Activated CD4-positive, alpha-beta T cell treated with anti-CD3 and anti-CD28 coated beads, Interleukin-2, amount 50 U/mL, for 48 hours (primary cell): ENCODE measurements at places on chromosomes 2 and 18.

DNA sequence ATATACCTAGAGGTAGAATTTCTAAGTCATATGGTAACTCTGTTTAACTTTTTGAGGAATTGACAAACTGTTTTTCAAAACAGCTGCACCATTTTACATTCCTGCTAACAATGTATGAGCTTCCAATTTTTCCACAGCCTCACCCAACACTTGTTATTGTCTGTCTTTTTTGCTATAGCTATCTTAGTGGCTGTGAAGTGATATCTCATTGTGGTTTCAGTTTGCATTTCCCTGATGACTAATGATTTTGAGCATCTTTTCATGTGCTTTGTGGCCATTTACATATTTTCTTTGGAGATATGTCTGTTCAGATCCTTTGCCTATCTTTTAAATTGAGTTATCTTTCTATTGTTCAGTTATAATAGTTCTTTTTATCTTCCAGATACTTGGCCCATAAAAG lies 273.8 kb downstream of the AGPS start:
- no peak for DNase-seq

DNA sequence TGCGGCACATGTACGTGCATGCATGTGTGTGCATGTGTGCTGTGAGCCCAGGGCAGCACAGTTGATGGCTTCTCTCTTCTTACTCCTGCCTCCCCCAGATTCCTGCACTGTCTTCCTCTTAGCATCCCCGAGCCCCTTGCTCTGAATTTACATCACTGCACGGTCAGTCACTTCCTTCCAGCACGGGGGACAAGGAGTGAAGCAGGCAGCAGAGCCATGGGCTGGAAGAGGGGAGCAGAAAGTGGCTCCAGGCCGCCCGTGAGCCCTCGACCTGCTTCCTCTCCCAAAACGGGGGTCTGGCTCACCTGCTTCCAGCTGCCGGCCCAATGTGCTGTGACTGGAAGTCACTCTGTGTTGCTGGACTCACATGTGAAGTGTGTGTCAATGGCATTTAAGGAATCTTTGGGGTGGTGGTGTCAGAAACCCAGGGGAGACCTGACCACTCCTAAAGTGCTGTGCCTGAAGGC lies 106.1 kb downstream of the FAM210A start:
- DNase-seq, result no peak

DNA sequence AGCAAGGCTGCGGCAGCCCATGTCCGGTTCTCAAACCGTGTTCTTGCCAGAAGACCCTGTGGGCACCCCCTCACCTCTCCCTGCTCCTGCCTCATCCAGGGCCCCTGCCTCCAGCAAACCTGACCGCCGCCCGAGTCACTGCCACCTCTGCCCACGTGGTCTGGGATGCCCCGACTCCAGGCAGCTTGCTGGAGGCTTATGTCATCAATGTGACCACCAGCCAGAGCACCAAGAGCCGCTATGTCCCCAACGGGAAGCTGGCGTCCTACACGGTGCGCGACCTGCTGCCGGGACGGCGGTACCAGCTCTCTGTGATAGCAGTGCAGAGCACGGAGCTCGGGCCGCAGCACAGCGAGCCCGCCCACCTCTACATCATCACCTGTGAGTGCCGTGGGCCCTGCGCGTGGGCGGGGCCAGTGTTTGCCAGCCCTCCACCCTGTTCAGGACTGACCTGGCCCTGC lies 32.2 kb downstream of the MTERF4 start:
- no peak for DNase-seq

DNA sequence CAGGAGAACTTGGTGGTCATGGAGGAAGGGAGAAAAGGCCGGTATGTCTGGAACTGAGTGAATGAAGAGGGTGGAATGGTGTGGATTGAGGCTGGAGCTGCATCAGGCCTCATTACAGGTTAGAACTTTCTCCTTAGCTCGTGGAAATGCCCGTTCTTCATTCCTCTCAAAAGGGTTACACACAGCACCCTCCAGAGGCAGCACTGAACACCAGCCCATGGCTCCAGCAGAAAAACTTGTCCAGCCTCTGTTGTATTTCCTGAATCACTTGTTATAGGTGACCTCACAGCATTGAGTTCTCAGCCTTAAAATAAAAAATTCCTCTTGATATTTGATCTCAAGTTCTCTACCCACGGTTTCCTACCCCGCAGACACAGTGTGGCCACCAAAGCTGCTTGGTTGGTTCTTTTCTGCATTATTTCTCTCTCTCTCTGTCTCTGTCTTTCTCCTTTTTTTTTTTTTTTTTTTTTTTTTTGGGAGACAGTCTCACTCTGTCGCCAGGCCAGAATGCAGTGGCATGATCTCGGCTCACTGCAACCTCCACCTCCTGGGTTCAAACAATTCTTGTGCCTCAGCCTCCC lies 89.6 kb downstream of the ITGB1BP1 start:
- no peak for DNase-seq

- DNase-seq, result no peak
Measured at GRCh38 chr2:233476651-233477547, 89.7 kb downstream of the USP40 start.

DNA sequence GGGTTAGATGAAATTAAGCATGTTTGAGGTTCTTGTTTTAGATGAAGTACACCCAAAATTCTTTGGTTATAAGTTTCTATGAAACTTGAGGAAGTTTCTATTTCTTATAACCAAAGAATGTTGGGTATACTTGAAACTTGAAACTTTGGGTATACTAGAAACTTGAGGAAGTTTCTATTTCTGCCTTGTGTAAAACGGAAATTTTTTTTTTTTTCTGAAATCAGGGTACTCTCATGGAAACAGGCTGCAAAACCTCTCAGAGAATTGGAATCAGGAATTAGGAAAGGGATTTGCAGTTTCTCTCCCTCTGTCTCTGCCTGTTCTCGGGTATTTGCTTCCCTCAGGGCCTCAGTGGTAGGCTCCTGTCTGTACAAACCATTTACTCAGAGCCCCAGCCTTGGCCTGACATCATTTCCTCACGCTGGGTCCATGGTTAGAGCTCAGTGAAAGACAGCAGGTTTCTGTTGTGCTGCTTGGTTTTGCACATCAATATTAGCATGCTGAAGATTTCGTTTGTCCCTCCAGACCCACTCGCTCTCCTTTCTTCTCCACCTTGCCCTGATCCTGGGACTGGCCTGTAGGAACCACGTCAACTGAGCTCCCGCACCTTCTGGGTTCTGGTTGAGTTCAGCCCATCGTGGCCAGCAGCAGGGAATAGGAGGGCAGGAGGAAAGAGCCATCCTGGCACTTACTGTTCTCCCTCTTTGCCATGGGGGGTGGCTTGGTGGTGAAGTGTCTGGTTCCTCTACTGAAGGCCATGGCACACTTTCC lies 106.4 kb downstream of the POLR1A start:
- peak; percentile 33 for DNase-seq

DNA sequence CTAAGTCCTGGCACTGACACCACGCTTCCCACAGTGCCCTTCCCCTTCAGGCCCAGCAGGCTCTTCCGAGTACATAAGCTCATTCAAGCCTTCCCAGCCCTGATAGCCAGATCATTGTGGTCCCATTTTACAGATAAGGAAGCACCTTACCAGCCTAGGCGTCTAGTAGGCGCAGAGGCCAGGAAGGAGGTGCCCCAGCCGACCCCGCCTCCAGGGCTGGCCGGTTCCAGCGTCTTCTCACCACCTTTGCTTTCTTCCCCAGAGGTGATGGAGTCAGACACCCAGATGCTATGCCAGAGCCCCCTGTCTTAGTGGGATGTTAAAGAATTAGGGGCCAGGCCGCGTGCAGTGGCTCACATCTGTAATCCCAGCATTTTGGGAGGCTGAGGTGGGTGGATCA lies 28.9 kb upstream of the EFHD1 start:
- DNase-seq, result no peak

GRCh38 chr18:44729631-44730101 lies 49.0 kb downstream of the SETBP1 start:
- no peak for DNase-seq

DNA sequence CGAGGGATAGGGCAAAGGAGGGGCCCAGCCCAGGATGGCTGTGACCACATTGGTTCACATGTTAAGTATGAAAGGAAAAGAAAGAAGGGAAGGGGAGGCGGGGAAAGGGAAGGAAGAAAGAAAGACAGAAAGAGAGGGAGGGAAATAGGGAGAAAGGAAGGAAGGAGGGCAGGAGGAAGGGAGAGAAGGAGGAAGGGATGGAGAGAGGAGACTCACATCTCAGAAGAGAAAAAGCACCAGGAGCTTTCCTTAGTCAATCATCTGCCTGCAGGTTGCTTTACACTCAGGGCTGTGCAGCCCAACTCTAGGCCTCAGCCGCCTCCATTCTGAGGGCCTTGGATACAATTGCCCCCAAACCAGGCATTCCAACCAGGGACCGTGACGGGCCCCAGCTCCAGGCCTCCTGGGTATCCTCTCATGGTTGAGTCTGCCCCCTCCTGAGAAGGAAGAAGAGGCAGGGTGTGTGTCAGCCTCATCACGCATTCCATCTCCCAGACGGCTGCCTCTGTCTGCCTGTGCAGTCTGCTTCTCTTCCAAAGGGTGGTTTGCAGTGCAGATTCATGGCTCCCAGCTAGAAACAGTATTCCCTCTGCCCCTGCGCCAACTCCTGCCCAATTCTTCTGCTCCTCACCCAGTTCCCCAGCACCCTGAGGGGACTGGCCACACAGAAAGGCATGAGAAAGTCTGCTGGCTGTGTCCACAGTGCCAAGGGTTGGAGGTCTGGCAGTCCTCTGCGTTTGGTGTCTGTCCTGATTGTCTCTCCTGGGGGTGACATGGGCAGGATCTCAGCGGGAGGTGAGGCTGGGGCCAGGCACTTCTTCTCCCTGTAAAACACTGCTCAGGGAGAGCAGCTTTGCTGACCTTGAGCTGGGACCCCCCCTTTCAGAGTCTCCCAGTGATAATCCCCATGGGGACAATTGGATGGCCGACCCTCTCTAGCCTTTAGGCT lies 163.3 kb downstream of the SMAD7 start:
- no peak for DNase-seq
